ENCODE measurements at places on chromosomes 6 and 20.

GRCh38 chr6:11196511-11197174 is 35.8 kb downstream of the NEDD9 start:
- DNase-seq: no peak

- DNase-seq: no peak
Observed at GRCh38 chr6:127402890-127403617, 56.1 kb downstream of the KIAA0408 start.

GRCh38 chr6:1609041-1609647 is 571 bp upstream of the FOXC1 start:
- no peak for DNase-seq

DNA sequence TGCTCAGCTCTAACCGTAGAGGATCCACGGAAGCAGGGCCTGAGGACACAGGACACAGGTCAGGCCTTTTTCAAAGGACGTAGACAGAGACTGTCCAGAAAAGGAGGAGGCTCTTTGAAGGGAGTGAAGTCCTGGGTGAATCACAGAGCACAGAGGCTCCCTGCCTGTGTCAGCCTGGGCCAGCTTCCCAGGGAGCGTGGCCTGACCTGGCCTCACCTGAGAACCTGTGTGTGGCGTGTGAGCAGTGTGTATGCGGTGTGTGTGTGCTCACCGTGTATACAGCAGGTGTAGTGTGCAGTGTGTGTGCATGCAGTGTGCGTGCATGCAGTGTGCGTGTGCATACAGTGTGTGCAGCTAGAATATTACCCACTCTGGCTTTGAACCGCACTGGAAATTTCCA is 56.0 kb upstream of the FNDC1 start:
- DNase-seq: no peak

- DNase-seq: peak; percentile 42
Observed at GRCh38 chr6:149964308-149965193, 808 bp downstream of the ULBP1 start.

Data from NCI-H1092 treated with DMSO at 0.1 percent for 48 hours (cell line).